CD8-positive, alpha-beta memory T cell (primary cell): ENCODE measurements at places on chromosomes 11 and 22.

- no peak overlapping the region for H3K27ac ChIP-seq
- no peaks in the 10 kb centered on the region for H3K36me3 ChIP-seq
Observed at GRCh38 chr11:110119317-110119716, 26.1 kb downstream of the ZC3H12C start.

- no peak overlapping the region for H3K4me3 ChIP-seq
- no peaks in the 10 kb centered on the region for H3K36me3 ChIP-seq
- no peaks in the 10 kb centered on the region for H3K4me1 ChIP-seq
- DNase-seq, result no peak
Observed at GRCh38 chr11:112459001-112459400, 198.3 kb upstream of the PLET1 start.

DNA sequence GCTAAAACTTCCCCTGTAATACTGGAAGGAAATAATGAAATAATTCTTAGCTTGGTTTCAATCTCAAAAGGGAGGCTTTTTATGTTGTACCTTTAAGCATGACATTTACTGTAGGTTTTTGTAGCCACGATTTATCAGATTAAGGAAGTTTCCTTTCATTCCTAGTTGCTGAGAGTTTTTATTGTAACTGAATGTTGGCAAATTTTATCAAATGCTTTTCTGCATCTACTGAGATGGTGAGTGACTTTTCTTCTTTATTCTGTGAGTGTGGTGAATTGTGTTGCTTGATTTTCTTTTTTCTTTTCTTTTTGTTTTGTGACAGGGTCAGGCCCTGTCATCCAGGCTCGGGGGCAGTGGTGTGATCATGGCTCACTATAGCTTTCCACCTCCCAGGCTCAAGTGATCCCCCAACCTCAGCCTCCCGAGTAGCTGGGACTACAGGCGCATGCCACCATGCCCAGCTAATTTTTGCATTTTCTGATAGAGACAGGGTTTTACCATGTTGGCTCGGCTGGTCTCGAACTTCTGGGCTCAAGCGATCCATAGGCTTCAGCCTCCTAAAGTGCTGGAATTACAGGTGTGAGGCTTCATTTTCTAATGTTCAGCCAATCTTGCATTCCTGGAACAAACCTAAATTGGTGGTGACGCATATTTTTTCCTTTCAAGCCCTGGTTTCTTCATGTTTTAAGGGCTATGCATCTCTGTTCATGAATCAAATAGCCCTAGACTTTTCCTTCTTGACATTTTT, 26.2 kb downstream of the SUSD2 start:
- no peak overlapping the region for H3K27ac ChIP-seq
- no peak overlapping the region for H3K4me3 ChIP-seq
- H3K36me3 ChIP-seq, result no peaks in the 10 kb centered on the region
- H3K27me3 ChIP-seq, result no peaks in the 10 kb centered on the region

DNA sequence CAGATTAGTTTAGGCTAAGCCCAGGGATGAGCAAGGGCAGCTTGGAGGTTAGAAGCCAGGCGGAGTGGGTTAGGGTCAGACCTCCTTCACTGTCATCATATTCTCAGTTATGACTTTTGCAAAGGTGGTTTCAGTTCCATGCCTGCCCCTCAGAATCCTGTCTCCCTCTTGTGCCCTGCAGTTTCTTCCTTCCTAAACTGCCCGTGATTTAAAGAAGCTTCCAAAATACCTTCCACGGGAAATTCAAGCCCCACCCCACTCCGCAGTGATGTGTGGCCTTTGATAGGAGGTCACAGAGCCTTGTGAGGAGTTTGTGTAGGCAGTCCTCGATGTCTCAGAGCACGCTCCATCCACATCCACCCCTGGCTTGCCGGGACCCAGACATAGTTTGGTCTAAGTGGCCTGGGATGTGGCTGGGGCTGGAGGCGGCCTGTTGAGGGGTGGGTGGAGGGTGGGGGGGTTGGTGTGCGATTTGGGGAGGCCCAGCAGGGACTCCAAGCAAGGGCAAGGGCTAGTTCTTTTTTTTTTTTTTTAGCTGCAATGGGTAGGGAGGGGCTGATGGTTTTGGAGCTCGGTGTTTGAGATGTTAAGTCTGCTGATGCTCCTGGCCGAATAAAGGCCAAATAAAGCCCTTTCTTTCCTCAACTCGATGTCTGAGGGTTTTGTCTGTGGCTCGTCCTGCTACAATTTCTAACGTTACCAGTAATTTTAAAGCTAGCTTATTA, 1.6 kb upstream of the IFITM1 start:
- peak overlapping the region; percentile 98 for H3K4me3 ChIP-seq
- H3K27ac ChIP-seq, result peak overlapping the region; percentile 88
- H3K4me1 ChIP-seq, result peaks cover 46% of the 10 kb centered on the region
- no peaks in the 10 kb centered on the region for H3K27me3 ChIP-seq
- DNase-seq, result no peak

DNA sequence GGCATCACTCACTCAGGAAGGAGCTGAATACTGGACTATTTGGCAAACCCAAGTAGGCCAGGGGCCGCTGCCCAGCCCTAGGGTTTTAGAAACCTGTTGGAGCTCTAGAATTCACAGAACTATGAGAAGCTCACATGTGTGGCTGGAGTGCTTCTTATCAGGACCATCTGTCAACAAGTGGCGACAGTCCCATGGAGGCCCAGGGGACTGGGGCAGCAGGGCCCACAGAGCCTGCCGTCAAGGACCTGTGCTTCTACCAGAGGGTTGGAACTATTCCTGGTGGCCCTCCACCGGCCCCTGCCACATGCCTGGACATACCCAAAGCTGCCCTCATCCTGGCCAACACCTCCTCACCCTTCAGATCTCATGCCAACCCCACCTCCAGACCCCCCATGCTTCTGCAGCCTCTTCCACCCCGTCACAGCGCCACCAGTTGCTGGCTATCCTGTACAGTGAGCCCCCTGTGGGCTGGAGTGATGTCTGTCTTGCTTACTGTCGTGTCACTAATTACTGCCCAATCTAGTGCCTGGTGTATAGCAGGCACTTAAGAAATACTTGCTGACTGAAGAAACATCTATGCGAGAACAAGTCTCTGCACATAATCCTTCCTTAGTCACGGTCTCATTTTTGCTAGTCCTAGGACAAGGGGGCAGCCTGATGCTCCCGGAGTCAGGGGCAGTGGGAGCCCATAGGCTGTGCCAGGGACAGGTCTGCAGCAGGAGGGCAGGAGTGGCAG, 27.2 kb upstream of the RASL10A start:
- H3K27ac ChIP-seq, result no peak overlapping the region
- H3K27me3 ChIP-seq, result no peaks in the 10 kb centered on the region
- DNase-seq, result no peak
- no peaks in the 10 kb centered on the region for H3K4me1 ChIP-seq
- H3K4me3 ChIP-seq, result no peak overlapping the region

- peak overlapping the region; percentile 59 for H3K4me3 ChIP-seq
- H3K27me3 ChIP-seq, result peaks cover 4% of the 10 kb centered on the region
- no peaks in the 10 kb centered on the region for H3K36me3 ChIP-seq
- peaks cover 35% of the 10 kb centered on the region for H3K4me1 ChIP-seq
- DNase-seq, result peak; percentile 46
Observed at GRCh38 chr11:1573077-1573902, 1.2 kb upstream of the DUSP8 start.

- no peak overlapping the region for H3K27ac ChIP-seq
- no peaks in the 10 kb centered on the region for H3K36me3 ChIP-seq
- no peaks in the 10 kb centered on the region for H3K27me3 ChIP-seq
- H3K4me3 ChIP-seq, result no peak overlapping the region
- H3K4me1 ChIP-seq, result no peaks in the 10 kb centered on the region
- no peak for DNase-seq
Observed at GRCh38 chr22:19798003-19798665, 37.6 kb downstream of the TBX1 start.

GRCh38 chr11:131888230-131888855, 517.9 kb downstream of the NTM start:
- no peaks in the 10 kb centered on the region for H3K36me3 ChIP-seq
- H3K27me3 ChIP-seq, result no peaks in the 10 kb centered on the region
- H3K4me1 ChIP-seq, result no peaks in the 10 kb centered on the region
- no peak overlapping the region for H3K27ac ChIP-seq
- no peak overlapping the region for H3K4me3 ChIP-seq

- H3K27me3 ChIP-seq, result no peaks in the 10 kb centered on the region
- H3K36me3 ChIP-seq, result peaks cover 3% of the 10 kb centered on the region
- peaks cover 16% of the 10 kb centered on the region for H3K4me1 ChIP-seq
- no peak overlapping the region for H3K27ac ChIP-seq
- no peak for DNase-seq
- H3K4me3 ChIP-seq, result peak overlapping the region; percentile 74
Observed at GRCh38 chr22:23715806-23716375, 25.1 kb downstream of the RGL4 start.

- DNase-seq, result no peak
- H3K4me1 ChIP-seq, result no peaks in the 10 kb centered on the region
- H3K27me3 ChIP-seq, result no peaks in the 10 kb centered on the region
- no peaks in the 10 kb centered on the region for H3K36me3 ChIP-seq
- H3K27ac ChIP-seq, result no peak overlapping the region
Observed at GRCh38 chr11:96538622-96539021, 148.8 kb downstream of the JRKL start.

GRCh38 chr11:125371431-125371935, 124.6 kb downstream of the FEZ1 start:
- H3K27me3 ChIP-seq, result no peaks in the 10 kb centered on the region
- no peaks in the 10 kb centered on the region for H3K4me1 ChIP-seq

- peak; percentile 8 for DNase-seq
- no peaks in the 10 kb centered on the region for H3K27me3 ChIP-seq
- H3K4me1 ChIP-seq, result peaks cover 44% of the 10 kb centered on the region
- peak overlapping the region; percentile 64 for H3K27ac ChIP-seq
Observed at GRCh38 chr11:67649634-67650510, 658 bp downstream of the ACY3 start.

DNA sequence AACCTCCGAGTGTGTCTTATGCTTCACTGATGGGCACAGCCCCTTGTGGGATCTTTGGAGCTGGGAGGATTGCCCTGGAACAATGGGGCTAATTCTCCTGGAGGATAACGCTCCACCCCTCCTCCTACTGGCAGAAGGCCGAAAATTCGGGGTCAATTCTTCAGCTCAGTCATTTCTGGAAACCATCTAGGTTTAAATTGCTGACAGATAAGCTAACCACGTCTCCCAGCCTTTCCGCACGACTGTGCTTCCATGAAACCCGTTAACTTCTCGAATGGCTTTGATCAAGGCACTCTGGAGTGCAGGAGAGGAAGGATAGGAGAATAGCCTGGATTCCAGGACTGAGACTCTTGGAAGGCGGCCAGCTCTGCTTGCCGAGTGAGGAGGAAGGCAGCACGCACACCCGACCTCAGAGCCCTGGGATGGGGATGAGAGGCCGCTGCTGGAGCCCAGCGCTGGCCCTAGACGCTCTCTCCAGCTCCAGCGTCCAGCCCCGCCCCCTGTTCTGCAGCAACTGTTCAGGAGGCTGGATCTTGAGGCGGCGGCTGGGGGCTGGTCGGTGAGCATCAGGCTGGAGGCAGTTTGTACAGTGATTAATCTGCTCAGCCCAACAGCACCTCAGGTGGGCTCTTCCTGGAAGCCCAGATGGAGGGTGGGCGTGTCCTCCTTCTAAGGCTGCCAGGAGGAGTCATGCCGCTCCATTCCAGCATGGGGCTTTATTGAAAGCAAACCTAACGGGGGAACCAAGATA, 176.7 kb upstream of the NCAM1 start:
- H3K4me1 ChIP-seq, result no peaks in the 10 kb centered on the region
- H3K27ac ChIP-seq, result no peak overlapping the region
- no peak for DNase-seq
- no peaks in the 10 kb centered on the region for H3K27me3 ChIP-seq
- no peak overlapping the region for H3K4me3 ChIP-seq

- no peak overlapping the region for H3K27ac ChIP-seq
- H3K4me1 ChIP-seq, result no peaks in the 10 kb centered on the region
- H3K27me3 ChIP-seq, result no peaks in the 10 kb centered on the region
- DNase-seq, result no peak
Observed at GRCh38 chr11:19800162-19800561, 87.5 kb downstream of the NAV2 start.

DNA sequence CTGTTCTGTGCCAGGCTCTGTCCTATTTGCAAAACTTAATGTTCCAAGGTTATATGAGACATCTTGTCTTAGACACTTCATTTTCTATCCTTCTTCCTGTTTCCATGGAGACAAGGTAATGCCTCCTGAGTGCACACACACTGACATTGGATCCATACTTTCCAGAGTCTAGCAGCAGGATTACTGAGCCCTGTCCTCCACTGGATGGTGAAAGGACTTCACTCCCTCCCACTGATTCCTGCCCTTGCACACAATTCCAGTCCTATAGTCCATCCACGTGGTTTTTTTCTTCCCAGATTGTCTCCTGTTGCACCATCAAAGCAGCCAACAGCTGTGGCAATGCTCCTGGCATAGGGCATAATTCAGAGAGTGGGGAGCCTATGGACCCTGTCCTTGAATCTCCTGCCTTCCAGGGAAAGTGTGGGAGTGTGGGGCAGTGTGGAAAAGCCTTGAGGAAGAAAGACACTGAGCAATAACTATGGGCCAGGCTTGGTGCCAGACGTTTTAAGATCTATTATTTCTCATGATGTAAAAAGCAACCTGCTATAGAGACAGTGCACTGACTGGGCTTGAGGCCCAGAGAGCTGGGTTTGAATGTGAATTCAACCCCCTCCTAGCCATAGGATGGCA, 31.3 kb downstream of the SERPINH1 start:
- peaks cover 6% of the 10 kb centered on the region for H3K4me1 ChIP-seq
- H3K36me3 ChIP-seq, result no peaks in the 10 kb centered on the region
- no peak overlapping the region for H3K4me3 ChIP-seq
- no peak for DNase-seq

DNA sequence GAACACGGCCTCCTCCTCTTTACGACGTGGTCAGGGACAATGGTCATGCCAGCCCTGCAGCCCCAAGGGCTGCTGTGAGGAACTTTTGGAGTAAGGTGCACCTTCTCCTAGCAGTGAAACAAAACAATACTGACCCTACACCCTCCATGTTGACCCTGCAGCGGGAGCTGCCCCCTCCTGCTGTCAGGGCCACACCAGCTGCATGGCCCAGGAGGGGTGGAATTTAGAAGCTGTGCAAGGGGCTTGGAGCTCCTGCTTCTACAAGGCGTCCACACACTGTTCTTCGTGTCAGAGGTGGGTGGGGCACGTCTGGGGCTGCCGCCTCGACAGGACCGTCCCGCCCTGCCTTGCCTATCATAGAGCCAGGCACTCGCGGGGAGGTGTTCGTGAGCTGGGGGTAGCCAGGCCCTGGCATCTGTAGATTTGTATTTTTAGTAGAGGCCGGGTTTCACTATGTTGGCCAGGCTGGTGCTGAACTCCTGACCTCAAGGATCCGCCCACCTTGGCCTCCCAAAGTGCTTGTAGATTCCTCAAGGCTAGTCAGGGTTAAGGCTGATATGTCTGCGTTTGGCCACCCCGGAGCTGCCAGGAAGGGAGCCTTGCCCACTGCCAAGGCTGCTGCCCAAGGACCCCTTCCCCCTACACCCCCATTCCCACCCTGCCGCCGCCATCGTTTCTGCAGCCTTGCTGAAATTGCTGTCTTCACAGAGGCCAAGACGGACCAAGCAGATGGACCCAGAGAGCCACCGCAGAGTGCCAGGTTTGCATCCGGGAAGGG, 15.9 kb downstream of the INCENP start:
- H3K27ac ChIP-seq, result no peak overlapping the region
- no peaks in the 10 kb centered on the region for H3K4me1 ChIP-seq
- no peak overlapping the region for H3K4me3 ChIP-seq
- no peak for DNase-seq
- peaks cover 24% of the 10 kb centered on the region for H3K36me3 ChIP-seq
